ENCODE measurements at places on chromosomes 13 and 19.

- no peaks in the 10 kb centered on the region for H3K4me1 ChIP-seq
- H3K27me3 ChIP-seq, result peaks cover 42% of the 10 kb centered on the region
- DNase-seq, result no peak
- H3K4me3 ChIP-seq, result no peak overlapping the region
- no peak overlapping the region for H3K27ac ChIP-seq
Measured at GRCh38 chr13:76499891-76500290, 386.3 kb downstream of the KCTD12 start.

DNA sequence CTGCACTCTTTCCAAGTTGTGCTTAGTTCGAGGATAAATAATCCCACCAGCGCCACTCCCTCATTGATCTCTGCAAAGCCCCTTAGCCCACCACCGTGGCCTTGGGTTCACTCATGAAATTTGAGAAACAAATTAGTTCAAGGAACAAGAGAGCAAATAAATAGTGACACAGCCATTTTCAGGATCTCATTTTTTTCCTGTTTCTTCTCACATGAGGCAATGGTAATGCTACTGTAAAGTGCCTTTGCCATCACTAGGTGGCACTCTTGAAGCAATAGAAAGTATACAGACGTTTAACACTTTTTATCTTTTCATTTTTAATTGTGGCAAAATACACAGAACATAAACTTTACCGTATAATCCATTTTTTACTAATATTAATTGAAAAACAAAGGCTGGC is 76.8 kb upstream of the ZNF835 start:
- no peak overlapping the region for H3K27ac ChIP-seq
- H3K36me3 ChIP-seq, result no peaks in the 10 kb centered on the region
- no peak overlapping the region for H3K4me3 ChIP-seq
- H3K27me3 ChIP-seq, result no peaks in the 10 kb centered on the region

DNA sequence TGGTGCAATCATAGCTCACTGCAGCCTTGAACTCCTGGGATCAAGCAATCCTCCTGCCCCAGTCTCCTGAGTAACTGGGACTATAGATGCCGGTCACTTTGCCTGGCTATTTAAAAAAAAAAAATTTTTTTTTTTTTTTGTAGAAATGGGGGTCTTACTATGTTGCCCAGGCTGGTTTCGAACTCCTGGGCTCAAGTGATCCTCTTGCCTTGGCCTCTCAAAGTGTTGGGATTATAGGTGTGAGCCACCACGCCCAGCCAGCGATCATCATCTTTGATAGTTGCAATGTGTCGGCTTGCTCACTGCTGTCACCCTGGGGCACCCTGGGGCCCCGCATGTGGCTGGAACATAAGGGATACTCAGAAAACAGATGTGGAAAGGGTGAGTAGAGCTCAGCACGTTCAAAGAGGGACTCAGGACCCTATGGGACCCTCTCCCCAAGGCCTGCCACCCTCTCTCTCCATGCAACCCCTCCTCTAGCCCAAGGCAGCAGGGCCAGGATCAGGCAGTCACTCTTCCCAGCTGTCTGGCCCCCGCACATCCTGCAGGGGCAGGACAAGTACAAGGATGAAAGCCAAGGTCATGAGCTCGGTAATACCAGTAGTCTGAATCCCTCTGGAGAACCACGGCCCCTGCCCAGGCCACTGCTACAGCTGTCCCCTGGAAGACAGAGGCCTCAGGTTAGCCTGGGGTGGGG is 6.5 kb upstream of the CCL25 start:
- H3K36me3 ChIP-seq, result no peaks in the 10 kb centered on the region
- no peak overlapping the region for H3K27ac ChIP-seq
- no peak overlapping the region for H3K4me3 ChIP-seq
- no peak for DNase-seq
- peaks cover 21% of the 10 kb centered on the region for H3K27me3 ChIP-seq
- H3K4me1 ChIP-seq, result peaks cover 9% of the 10 kb centered on the region

DNA sequence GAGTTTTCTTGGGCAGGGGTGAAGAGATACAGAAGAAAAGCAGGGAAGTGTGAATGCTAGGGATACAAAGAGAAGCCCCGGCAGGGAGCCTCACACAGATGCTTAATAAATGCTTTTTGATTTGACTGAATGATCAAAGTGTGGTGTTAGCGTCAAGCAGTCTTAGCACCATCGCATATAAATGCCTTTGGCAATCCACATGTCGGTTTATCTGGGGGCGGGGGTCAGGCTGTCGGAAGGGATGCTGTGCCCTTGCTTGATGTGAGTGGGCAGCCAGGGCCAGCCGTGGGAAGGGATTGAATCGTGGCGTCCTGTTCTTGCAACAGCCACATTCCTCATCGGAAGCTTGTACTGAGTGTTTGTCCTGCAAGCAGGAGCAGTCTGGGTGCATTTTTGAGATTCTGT is 173.1 kb downstream of the LACC1 start:
- H3K36me3 ChIP-seq, result peaks cover 4% of the 10 kb centered on the region
- H3K4me3 ChIP-seq, result no peak overlapping the region
- H3K4me1 ChIP-seq, result peaks cover 7% of the 10 kb centered on the region
- H3K27ac ChIP-seq, result no peak overlapping the region
- peaks cover 66% of the 10 kb centered on the region for H3K27me3 ChIP-seq

DNA sequence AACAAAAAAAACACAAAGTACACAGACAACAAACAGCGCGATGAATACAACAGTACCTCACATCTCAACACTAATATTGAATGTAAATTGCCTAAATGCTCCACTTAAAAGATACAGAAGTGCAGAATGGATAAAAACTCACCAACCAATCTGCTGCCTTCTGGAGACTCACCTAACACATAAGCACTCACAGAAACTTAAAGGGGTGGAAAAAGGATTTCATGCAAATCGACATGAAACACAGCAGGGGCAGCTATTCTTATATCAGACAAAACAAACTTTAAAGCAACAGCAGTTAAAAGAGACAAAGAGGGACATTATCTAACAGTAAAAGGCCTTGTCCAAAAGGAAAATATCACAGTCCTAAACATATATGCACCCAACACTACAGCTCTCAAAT is 209.5 kb downstream of the ABCC4 start:
- H3K36me3 ChIP-seq, result no peaks in the 10 kb centered on the region
- no peak overlapping the region for H3K27ac ChIP-seq
- H3K4me3 ChIP-seq, result no peak overlapping the region
- no peak for DNase-seq

- DNase-seq, result no peak
- no peaks in the 10 kb centered on the region for H3K36me3 ChIP-seq
- H3K4me3 ChIP-seq, result no peak overlapping the region
Measured at GRCh38 chr13:22931576-22931975, 249.2 kb upstream of the SGCG start.

- H3K27ac ChIP-seq, result no peak overlapping the region
- H3K4me3 ChIP-seq, result no peak overlapping the region
- no peak for DNase-seq
- no peaks in the 10 kb centered on the region for H3K36me3 ChIP-seq
- peaks cover 2% of the 10 kb centered on the region for H3K4me1 ChIP-seq
- peaks cover 19% of the 10 kb centered on the region for H3K27me3 ChIP-seq
Measured at GRCh38 chr13:39263033-39263432, 224.8 kb downstream of the NHLRC3 start.

- no peak overlapping the region for H3K27ac ChIP-seq
- peak overlapping the region; percentile 47 for H3K4me3 ChIP-seq
- no peaks in the 10 kb centered on the region for H3K36me3 ChIP-seq
- peaks cover 43% of the 10 kb centered on the region for H3K27me3 ChIP-seq
- H3K4me1 ChIP-seq, result peaks cover 4% of the 10 kb centered on the region
Measured at GRCh38 chr13:106919133-106919532, 351.2 kb upstream of the ARGLU1 start.

DNA sequence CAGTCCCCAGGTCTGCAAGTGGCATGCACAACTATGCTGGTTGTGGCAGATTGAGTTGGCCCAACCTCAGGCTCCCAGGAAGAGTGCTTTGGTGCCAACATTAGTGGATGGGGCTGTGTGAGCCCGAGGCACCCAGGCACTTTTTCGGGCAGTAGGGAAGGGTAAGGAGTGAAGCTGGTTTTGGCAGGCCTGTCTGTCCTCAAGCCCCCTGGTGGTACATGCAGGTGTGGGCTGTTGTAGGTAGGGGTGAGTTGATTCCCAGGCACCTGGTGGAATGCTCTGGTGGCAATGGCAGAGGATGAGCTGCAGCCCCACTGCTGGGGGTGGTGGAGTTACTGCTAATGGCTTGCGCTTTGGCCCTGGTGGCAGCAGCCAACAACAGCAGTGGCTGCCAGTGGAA is 723.7 kb upstream of the SLITRK1 start:
- no peak for DNase-seq
- no peaks in the 10 kb centered on the region for H3K27me3 ChIP-seq
- H3K4me3 ChIP-seq, result no peak overlapping the region
- H3K4me1 ChIP-seq, result no peaks in the 10 kb centered on the region
- no peaks in the 10 kb centered on the region for H3K36me3 ChIP-seq

DNA sequence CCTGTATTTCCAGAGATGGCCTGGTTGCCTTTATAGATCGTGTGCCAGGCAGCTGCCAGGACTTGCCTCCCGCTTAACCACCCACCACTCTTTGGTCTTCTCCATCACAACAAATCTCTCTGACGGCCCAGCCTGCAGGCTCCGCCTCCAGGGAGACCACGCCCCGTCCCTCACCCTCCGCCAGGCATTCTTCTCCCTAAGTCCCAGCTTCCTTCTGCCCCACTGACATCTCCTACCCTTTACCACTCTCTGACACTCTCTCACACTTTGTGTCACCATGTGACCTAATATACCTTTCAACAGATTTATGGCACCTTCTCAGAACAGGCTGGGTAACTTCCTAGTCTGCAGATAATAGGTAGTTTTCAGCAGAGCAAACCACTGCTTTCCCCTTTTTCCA is 95.1 kb downstream of the CAB39L start:
- no peak for DNase-seq
- no peak overlapping the region for H3K27ac ChIP-seq
- peaks cover 6% of the 10 kb centered on the region for H3K36me3 ChIP-seq
- H3K4me1 ChIP-seq, result peaks cover 12% of the 10 kb centered on the region

GRCh38 chr19:11995174-11995573 is 30.3 kb downstream of the ZNF763 start:
- DNase-seq, result no peak
- peaks cover 5% of the 10 kb centered on the region for H3K36me3 ChIP-seq
- no peaks in the 10 kb centered on the region for H3K27me3 ChIP-seq
- H3K27ac ChIP-seq, result no peak overlapping the region

DNA sequence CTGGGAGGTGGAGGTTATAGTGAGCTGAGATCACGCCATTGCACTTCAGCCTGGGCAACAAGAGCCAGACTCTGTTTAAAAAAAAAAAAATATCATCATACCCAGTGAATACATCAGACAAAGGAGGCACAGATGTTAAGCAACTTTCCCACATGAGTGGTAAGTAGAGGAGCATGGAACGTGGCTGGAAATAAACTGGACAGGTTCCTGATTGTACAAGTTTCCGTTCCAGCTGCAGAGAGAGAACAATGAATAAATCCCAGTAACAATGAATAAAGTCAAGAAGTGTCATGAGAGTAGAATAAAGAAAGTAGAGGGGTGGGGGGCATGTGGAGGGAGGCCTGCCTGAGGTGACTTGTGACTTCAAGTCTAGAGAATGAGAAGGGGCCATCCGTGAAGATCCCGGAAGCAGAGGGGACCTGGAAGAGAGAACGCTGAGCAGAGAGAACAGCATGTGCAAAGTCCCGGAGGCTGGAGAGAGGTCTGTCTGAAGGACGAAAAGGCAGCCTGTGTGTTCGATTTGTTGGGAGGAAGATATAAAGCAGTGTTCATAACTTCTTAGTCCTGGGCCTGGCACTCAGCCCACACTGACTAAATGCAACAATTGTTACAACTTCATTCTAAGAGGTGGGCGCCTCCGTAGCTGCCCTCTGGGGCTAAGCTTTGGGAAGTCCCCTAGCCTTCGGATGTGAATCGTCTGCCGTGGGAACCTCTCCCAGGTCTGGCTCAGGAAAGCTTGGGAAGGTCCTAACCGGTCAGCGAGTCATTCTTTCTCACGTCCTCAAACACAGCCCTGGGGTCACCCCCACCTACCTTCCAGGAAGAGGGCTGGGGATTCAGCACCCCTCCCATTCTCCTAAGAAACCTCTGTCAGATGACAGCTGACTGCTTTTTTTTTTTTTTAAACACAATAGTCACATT is 15.3 kb upstream of the ARHGEF18 start:
- no peaks in the 10 kb centered on the region for H3K36me3 ChIP-seq
- DNase-seq, result no peak
- H3K27me3 ChIP-seq, result no peaks in the 10 kb centered on the region
- peaks cover 14% of the 10 kb centered on the region for H3K4me1 ChIP-seq

GRCh38 chr19:38658462-38659306 is 11.2 kb downstream of the ACTN4 start:
- peak overlapping the region; percentile 94 for H3K27ac ChIP-seq
- H3K27me3 ChIP-seq, result no peaks in the 10 kb centered on the region
- peaks cover 48% of the 10 kb centered on the region for H3K4me1 ChIP-seq
- DNase-seq, result no peak
- peak overlapping the region; percentile 33 for H3K4me3 ChIP-seq
- no peaks in the 10 kb centered on the region for H3K36me3 ChIP-seq

- no peak overlapping the region for H3K27ac ChIP-seq
- no peaks in the 10 kb centered on the region for H3K27me3 ChIP-seq
- H3K36me3 ChIP-seq, result no peaks in the 10 kb centered on the region
- no peak for DNase-seq
Measured at GRCh38 chr13:104204177-104204576, 1138.0 kb upstream of the SLC10A2 start.

DNA sequence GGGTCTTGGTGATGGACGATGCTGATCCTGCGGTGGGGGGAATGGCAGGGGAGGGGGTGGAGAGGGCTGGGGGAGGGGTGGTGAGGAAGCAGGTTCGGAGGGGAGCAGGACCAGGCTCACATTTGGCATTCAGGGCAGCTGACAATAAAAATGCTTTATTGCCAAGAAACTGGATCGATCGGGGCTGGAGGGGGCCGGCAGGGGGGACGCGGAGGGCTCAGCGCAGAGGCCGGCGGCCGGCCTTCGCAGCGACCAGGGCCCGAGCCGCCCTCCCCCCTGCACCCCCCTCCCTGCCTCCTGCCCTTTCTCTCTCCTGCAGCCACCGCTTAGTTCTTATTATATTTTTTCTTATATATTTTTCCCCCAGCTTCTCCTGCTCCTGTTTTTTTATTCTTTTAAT is 18.1 kb upstream of the POU2F2 start:
- peaks cover 41% of the 10 kb centered on the region for H3K4me1 ChIP-seq
- no peak overlapping the region for H3K4me3 ChIP-seq
- DNase-seq, result no peak
- H3K27me3 ChIP-seq, result no peaks in the 10 kb centered on the region

DNA sequence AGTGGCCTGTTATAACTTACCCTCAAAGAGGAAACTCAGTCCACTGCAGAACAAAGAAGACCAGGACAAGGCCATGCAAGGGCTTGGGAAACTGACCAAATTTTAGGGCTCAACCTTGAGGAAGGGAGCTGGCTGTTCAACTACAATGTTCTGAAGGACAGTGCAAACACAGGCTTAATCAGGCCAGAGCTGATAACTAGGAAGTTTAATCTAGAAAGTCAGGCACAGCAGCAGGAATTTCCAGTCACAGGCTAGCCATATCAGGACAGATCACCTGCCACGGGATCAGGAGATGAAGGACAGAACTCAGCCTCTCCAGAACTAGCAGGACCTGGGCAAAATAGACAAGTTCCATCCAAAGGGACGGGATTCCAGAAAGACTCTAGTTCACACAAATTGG is 89.4 kb downstream of the ENOX1 start:
- H3K4me3 ChIP-seq, result no peak overlapping the region
- no peak overlapping the region for H3K27ac ChIP-seq
- H3K36me3 ChIP-seq, result no peaks in the 10 kb centered on the region

- H3K27ac ChIP-seq, result no peak overlapping the region
- peaks cover 17% of the 10 kb centered on the region for H3K27me3 ChIP-seq
- peaks cover 8% of the 10 kb centered on the region for H3K36me3 ChIP-seq
- DNase-seq, result no peak
- no peak overlapping the region for H3K4me3 ChIP-seq
- H3K4me1 ChIP-seq, result peaks cover 8% of the 10 kb centered on the region
Measured at GRCh38 chr19:33825556-33825955, 28.9 kb downstream of the KCTD15 start.
